Epithelial cell of proximal tubule (primary cell): ENCODE measurements at places on chromosomes 5 and 9.
A peak's percentile ranks its signal among the peaks of the same experiment; 100 is the strongest.

DNA sequence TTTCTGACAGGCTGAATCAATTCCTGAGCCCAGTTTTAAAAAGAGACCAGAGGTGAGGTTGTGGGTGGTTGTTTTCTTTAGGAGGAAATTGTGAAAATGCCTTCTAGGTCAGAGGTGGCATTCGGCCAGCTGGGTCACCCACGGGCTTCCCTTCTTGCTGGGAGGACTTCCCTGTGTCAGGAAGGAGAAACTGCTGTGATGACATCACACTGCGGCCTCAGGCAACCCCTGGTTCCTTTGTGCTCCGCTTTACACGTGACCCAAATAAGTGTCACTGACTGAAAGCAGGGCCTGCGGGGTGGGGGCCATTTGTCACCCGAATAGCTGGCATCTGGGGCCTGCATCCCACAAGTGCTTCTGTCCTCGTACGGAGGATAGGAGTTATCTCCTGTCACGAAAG lies 39.7 kb downstream of the FABP6 start:
- no peak for DNase-seq

DNA sequence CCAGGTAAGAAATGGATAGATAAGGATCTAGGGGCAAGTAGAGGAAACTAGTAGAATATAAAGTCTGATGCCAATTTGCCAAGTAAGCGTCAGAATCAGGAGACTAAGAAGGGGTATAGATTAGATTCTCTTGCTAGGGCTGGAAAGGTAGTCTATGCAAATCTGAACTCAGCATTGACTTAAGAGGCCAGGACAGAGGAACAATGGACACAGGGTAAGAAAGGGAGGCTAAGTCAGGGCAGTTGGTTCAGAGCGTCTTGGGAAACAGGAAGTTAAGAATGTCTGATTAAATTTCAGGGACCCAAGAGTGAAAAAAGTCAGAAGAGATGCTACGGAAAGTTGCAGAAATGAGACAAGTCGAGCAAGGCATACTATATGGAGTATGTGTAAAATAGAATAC lies 263.2 kb upstream of the HAPLN1 start:
- DNase-seq = no peak

DNA sequence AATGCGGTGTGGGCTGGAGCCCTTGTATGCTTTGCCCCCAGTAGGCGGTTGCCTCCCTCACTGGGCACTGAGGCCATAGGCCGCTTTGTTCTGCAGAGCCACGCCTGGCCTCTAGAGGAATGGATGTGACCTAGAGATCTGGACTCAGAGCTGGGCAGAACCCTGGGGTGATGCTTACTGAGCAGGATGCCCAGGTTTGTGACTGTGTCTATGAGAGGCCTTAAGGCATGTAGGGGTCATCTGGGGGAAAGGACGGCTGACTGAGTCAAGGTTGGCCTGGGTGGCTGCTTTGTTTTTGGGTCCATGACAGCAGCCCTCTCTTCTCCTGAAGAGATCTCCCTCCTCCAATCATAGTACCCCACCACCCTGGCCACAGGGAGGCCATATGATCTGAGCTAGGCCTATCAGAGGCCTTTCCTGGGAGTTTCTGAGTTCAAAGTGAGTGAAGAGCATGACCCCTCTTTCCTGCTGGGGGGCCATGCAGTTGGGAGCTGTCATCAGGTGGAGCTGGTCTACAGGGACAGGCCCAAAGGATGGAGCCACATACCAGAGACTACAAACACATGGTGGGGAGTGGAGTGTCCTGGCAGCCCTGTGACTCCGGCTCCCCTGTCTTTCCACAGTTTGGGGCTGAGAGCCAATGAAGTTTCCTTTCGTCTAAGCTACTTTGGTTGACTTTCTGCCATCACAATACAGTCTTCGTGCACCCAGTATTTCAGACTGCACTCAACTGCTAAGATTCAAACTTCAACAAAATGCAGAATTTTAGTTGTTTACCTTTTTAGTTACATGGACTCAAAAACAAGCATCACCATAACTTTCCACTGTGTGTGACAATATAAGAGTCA lies 165.4 kb downstream of the AUH start:
- DNase-seq = no peak

DNA sequence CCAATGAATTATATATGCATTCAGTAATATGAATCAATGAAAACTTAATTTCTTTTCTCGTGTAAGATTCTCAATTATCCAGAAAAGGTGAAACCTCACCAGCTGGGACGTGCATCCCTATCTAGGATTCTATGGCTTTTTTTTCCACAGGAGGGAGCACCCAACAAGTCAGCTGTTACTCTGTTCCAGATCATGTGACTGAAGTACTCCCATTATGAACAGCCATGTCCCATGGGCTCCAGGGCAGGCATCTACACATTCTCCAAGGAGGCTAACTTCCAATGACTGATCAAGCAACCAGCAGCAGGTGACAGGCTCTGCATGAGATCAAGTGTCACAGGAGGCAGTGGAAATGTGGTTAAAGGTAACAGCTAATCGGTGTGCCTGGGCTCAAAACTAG lies 118.8 kb downstream of the ELAVL2 start:
- DNase-seq = no peak

- DNase-seq = no peak
These were observed 21.0 kb upstream of the TRIM52 start for GRCh38 chr5:181281984-181282316.

DNA sequence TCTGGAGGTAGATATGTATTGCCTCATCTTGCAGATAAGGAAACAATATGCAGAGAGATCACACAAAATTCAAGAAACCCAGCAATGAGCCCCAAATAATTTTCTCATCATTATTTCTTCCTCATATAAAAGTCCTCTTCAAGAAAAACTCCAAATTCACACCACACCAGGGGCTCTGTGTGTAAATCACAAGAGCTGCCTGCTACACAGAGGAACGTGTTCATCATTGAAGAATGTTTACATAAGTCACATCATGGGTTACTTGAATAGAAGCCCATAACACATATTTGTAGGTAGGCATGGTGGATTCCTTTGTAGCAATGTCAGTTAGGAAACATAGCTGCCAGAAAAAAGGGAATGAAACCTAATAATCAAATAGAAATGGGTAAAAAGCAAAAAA lies 308.1 kb upstream of the TLE4 start:
- DNase-seq = no peak

GRCh38 chr9:6681957-6682501 lies 36.5 kb upstream of the GLDC start:
- DNase-seq = no peak

DNA sequence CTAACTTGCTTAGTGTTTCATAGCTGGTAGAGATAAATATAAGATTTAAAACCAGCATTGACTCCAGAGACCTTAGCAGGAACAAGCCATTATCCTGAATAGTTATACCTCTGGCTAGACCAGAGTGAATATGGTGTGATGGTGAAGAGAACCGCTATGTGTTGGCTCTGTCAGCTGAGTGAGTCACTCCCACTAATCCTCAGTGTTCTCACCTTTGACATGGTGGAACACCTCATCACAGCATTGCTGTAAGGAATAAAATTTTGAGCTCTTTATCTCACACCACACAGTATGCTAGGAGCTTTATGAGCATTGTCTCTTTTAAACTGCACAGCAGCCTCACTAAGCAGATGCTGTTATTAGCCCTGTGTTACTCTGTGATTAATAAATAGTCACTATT lies 90.7 kb upstream of the DHFR start:
- peak; percentile 9 for DNase-seq

DNA sequence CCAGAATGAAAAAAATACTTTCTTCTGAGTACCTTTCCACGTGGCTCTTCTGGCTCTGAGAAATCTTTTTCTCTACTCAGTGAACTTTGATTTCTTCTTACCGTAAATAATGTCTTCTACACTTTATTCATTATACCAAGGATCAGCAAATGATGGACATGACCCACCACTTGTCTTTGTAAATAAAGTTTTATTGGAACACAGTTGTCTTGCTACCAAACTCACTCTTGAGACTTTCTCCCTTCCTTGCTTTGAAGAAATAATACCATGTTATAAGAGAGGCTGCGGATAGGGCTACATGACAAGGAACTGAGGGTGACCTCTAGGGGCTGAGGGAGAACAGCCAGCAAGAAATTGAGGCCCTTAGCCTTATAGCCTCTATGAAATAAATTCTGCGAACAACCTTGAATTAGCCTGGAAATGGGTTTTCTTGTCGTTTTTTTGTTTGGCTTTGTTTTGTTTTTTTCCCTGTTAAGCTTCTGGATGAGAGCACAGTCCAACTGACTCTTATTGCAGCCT lies 212.5 kb downstream of the COMMD10 start:
- no peak for DNase-seq

DNA sequence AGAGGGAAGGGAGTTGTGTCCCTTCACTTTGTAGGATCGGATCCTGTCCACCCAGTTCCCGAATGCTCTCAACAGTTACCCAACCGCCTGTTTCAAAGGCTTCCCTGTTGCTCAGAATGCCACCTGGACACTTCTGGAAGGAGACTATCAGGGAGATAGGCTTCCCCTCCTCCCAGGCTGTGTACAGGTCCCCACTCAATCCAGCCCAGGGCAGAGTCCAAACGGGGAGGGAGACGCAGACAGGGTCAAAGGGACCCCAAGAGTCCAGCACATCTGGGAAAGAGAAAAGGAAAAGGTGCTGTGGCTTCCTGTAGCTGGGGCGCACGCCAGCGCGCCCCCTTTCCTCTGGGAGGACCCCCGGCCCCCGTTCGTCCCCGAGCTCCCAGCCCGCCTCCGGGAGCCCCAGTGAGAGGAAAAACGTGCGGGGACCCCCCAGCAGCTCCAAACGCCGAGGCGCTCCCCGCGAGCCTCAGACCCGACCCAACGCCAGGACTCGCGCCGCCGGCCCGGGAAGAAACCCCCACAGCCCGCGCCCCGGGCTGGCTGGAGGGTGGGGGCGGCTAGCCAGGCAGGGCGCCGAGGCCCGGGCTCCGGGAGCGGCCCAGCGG lies 640 bp downstream of the SURF4 start:
- no peak for DNase-seq

- DNase-seq = no peak
These were observed 1.8 kb downstream of the CCL28 start for GRCh38 chr5:43410414-43410813.

DNA sequence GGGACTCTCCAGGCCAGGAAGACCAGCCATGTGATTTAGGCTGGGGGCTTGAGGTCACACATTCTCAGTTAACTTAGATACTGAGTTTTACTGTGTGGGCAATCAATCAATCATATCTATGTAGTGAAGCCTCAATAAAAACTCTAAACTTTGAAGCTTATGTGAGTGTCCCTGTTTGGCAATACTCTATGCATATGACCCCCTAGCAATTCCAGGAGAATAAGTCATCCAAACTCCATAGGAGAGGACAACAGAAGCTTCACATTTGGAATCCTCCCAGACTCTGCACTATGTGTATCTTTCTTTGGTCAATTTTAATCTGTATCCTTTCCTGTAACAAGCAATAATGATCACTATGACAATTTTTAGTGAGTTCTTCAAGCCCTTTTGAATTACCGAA lies 216.8 kb upstream of the RGMB start:
- DNase-seq = no peak
